ENCODE measurements at places on chromosomes 6 and 20.

DNA sequence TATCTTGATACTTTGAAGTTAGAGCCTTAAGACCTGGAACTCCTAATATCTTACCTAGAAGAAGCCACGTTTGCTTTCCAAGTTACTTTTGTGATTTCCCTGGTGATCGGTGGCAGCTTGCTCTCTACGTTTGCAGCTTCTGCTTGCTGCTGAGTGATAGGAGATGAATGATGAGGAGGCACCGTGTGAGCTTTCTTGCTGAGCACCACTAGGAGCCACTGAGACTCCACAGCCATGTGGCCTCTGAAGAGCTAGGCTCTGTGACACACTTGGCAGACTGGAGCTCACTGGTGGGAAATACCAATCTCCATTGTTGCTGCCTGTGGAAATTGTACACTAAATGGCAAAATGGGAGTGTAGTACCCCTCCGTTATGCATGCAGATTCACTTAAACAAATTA, 161.8 kb downstream of the IBTK start:
- DNase-seq: no peak

DNA sequence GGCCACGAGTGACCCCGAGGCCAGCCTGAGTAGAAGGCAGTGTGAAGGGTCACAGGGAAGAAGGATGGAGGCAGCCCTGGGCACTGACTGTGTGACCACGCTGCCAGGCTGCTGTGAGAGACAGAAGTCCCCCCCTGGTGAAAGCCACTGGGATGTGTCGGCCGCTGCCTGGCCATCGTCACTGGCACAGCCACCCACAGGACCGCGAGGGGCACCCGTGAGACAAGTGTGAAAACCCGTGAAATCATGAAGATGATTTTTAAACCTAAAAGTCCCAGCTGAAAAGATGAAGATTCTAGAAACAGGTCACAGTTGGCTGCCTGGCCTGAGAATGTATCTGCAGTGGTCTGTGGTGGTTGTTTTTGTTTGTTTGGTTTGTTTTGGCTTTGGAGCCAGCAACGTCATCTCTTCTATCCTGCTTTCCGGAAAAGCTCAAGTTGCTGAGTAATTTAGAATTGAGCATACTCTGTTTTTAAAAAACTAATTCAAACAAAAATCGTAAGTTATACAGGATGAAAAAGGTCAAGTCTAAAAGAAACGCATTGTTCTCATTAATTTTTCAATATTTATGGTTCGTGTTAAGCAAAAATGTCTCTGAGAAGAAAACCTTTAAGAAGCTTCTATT, 94.7 kb downstream of the HUS1B start:
- DNase-seq: no peak

DNA sequence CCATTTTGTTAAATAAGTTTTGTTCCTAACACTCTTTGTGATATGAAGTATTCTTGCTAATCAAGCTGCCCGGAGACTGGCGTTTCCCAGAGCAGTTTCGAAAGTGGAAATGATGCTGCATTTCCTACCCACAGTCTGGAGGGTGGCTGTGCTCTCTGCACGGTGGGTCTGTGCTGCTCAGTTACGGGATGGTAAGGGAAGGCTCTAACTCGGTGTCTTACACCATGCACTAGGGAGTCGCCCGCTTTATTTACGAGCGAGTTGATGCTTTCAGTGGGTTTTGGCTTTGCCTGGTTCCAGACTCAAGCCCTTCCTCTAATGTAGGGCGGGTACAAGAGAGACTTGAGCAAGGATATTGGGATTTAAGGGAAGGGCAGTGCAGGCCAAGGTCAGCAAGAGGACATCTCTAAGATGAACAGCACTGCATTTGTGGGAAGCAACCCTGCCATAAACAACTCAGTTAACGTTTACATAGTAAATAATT, 180.1 kb upstream of the AKAP12 start:
- no peak for DNase-seq

GRCh38 chr20:53364646-53365045, 229.0 kb downstream of the ZNF217 start:
- no peak for DNase-seq

- no peak for DNase-seq
Observed at GRCh38 chr6:110471726-110472365, 4.6 kb downstream of the SLC22A16 start.

DNA sequence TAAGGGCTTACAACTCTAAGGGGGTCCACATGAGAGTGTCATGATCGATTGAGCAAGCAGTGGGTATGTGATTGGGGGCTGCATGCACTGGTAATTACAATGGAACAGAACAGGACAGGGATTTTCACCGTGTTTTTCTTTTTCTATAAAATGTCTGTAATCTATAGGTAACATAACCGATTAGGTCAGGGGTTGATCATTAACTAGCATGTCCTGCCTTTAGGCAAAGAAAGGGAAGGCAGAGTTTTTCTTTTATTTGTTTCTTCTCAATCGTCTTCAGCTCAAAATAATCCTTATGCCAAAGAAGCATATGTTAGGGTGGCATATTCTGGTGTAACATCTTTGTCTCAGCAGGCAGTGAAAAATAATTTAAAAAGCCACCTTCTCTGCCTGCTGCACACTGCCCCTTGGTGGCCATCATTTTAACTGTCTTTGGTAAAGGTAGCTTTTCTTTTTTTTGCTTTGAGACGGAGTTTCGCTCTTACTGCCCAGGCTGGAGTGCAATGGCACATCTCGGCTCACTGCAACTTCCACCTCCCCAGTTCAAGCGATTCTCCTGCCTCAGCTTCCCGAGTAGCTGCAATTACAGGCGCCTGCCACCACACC, 9.7 kb upstream of the CEP43 start:
- DNase-seq: peak; percentile 19

DNA sequence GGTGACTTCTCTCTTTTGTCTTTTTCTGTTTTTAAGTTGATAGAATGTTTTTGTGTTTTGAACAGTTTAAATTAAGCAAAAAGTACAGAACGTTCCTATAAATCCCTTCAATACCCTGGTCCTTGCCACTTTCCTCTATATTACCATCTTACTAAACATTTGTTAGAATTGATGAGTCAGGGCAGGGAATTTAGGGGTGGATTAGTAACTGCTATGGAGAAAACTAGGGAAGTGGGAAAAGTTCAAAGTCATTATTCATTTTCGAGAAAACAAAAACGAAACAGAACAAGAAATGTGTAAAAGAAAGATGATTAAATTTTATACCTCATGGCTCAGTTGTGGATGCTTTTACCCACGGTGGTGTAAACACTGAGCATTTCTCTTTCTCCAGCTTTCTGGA, 240.4 kb upstream of the SULF2 start:
- DNase-seq: no peak

- no peak for DNase-seq
Observed at GRCh38 chr6:38612143-38612965, 27.4 kb downstream of the BTBD9 start.

GRCh38 chr6:87803791-87804190, 101.8 kb upstream of the AKIRIN2 start:
- DNase-seq: no peak

DNA sequence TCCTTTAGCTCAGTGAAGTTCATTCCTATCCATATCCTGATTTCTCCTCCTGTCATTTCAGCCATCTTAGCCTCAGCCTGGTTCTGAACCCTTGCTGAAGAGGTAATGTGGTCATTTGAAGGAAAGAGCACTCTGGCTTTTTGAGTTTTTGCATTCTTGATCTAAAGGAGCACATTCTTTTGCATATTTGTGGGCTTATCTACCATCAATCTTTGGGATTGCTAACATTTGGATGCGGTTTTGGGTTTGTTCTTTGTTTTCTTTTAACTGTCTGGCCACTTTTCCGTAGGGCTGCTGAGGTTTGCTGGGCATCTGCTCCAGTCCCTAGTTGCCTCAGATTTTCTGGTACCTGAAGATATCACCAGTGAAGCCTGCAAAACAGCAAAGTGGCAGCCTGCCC, 238.3 kb downstream of the EPM2A start:
- DNase-seq: no peak

DNA sequence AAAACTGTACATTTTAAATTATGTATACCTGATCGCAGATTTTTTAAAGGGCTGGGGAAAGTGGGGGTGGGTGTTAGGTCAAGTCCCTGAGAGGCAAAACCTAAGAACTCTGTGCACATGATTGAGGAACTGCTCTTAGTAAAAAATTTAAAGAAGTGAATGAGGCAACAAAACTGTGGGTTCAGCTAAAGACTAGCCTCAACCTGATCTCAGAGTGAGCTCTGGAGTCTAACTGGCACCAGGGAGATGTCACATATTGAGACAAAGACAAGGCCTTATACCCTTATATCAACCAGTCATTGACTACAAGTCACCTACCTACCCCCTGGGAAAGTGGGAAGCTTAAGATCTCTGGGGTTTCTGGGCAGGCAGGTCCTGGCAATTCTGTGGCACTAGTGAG, 27.4 kb upstream of the RUNX2 start:
- no peak for DNase-seq

DNA sequence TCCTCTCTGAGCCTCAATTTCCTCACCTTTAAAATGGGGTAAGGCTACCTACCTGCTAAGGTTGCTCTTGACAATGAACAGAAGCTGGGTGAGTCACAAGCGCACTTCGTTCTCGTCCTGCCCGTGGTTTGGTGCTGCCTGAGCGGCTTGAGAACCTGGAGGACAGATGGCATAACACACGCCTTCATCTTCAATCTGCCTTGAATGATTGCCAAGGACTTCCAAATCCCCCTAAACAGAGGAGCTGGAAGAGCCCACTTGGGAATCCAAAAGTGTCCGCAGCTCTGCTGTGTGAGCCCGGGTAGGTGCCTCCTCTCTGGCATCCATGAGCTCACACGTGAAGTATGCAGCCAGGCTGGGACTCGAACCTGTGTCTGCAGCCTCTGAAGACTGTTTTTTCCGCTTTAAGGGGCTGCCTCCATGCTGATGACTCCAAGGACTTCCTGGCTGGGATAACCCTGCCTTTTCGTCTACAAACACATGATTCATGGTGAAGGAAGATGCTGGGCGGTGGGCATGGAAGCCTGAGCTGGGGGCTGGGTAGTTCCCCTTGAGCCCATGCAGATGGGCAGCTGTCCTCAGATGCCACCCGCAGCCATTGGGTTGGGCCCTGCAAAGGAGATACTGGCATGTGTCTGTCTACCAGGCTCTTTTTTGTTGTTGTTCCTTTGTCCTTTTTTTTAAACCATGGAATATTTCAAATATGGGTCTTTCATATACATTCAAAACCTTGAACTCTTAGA, 25.3 kb upstream of the CSNK2A1 start:
- no peak for DNase-seq

GRCh38 chr20:26243731-26244130, 547.1 kb upstream of the ZNF337 start:
- no peak for DNase-seq

- DNase-seq: no peak
Observed at GRCh38 chr6:135703621-135704020, 147.9 kb upstream of the PDE7B start.

DNA sequence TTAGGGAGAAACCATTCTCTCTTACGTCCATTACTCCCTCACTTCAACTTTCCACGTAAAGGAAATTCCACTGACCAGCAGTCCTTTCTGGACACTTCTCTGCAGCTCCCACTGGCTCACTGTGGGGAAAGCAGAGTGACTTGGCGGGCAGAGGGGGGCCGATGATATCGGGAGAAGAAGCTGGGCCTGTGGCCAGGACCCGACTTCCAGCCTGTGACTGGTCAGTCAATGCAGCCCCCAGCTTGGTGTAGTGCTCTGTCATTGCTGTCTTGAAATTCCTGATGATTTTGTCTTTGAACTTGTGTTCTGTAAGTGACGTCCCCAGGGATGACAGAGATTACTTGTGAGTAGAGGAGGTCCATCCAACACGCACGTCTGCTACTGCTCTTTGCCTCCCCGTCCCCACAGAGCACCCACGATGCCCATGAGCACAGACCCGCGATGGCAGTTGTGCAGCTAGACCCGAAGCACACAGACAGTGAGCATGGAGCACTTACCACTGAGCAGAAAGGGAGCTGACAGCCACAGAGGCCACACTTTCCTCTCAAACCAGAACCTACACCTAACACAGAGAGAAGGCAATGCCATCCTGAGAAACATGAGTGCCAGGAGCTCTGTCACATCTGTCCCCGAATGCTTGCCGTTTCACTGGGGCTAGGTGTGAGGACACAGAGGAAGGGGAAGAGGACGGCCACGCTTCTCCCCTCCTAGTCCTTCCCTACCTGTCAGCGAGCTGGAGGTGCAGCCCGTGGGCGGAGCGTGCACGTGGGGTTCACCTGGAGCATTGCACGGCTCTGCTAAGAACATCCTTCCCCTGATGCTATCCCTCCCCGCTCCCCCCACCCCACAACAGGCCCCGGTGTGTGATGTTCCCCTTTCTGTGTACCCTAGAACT, 25.7 kb downstream of the DACT2 start:
- no peak for DNase-seq

- DNase-seq: no peak
Observed at GRCh38 chr6:145705561-145705960, 29.8 kb downstream of the EPM2A start.

- no peak for DNase-seq
Observed at GRCh38 chr6:34608321-34609091, 52.4 kb upstream of the SPDEF start.

DNA sequence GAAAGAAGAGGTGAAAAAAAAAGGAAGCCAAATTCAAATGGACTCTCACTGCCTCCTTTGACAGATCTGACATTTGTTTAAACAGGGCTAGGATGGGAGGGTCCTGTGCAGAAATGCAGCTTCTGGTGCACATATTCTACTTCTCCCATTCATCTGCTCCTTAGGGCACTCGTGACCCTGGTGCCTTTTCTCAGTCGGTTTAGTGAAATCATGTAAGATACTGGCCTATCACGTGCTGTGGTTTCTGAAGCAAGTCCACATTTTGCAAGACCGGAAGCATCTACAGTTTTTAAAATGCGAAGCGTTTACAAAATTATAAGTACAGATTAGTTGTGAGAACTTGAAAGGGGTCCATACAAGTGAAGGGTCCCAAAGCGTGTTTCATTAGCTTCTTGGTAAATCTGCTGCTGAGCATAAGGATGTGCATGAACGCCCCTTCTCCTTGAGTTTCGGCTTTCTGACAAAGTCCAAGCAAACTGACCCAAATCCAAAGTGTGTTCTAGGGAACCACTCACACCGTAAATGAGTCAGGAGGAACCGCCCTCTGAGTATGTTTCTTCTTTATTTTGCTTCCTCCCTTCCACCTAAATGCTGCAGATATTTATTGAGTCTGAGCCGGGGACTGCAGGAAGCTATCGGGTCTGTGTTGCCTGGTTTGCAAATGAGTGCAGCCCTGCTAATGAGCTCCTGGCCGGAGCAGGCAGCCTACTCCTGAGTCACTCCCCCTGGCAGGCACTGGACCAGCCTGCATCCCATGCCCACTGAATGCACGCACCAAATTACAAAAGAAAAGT, 323.8 kb upstream of the JARID2 start:
- DNase-seq: no peak

DNA sequence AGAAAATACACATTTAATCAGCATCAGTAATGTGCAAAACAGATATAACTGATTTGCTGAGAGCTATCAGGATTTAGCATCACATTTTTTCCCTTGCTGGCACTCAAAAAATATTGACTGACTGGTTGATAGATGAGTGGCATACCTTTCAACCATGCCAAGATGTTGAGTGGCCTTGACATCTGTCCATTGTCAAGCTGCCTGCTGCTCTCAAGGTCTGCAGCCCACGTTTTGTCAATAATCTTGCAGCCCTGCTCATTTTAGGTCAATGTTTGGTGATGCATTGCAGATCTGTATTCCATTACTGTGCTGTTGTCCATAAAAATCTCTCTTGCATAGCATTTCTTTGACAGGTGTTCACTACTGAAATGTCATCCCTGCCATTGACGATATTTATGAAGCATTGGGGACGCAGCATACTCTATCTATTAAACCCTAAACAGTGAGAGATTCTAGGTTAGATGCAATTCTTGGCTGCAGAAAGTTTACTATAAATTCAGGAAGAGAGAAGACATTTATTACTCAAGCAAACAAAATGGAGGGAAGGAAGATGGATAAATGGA, 111.6 kb downstream of the BFSP1 start:
- no peak for DNase-seq

- DNase-seq: no peak
Observed at GRCh38 chr20:59027741-59028320, 4.3 kb downstream of the ATP5F1E start.

Measured in stimulated activated CD8-positive, alpha-beta memory T cell treated with anti-CD3 and anti-CD28 coated beads, Interleukin-4, amount 100 ng/mL, for 1 hour (primary cell).